ENCODE measurements at places on chromosomes 1 and 21.

DNA sequence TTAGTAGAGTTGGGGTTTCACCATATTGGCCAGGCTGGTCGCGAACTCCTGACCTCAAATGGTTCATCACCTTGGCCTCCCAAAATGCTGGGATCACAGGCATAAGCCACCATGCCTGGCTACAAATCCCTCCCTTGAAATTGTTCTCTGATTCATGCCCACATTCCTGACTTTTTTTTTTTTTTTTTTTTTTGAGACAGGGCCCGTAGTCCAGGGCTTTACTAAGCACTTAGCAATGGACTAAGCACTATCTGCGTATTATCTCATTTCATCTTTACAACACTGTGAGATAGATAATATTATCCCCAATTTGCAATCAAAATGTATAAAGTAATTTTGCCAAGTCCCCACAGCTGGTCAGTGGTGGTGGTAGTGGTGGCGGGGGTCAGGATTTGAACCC lies 58.9 kb downstream of the VWA5B1 start:
- no peak for DNase-seq
- no peak overlapping the region for H3K4me3 ChIP-seq
- H3K27ac ChIP-seq: no peak overlapping the region

- DNase-seq: no peak
- H3K4me1 ChIP-seq: peaks cover 7% of the 10 kb centered on the region
- no peaks in the 10 kb centered on the region for H3K36me3 ChIP-seq
- no peaks in the 10 kb centered on the region for H3K27me3 ChIP-seq
These were observed 404.0 kb downstream of the PRDM2 start for GRCh38 chr1:14103878-14104430.

- H3K4me3 ChIP-seq: no peak overlapping the region
- H3K27me3 ChIP-seq: no peaks in the 10 kb centered on the region
- H3K4me1 ChIP-seq: peaks cover 17% of the 10 kb centered on the region
- H3K27ac ChIP-seq: no peak overlapping the region
These were observed 38.5 kb downstream of the MRPL37 start for GRCh38 chr1:54238353-54239034.

GRCh38 chr1:214467078-214467585 lies 84.3 kb downstream of the PTPN14 start:
- H3K27ac ChIP-seq: no peak overlapping the region
- DNase-seq: no peak
- H3K4me3 ChIP-seq: no peak overlapping the region
- H3K27me3 ChIP-seq: no peaks in the 10 kb centered on the region

- H3K27ac ChIP-seq: peak overlapping the region; percentile 100
- H3K4me1 ChIP-seq: peaks cover 41% of the 10 kb centered on the region
- no peaks in the 10 kb centered on the region for H3K27me3 ChIP-seq
- no peak for DNase-seq
- H3K4me3 ChIP-seq: peak overlapping the region; percentile 81
These were observed 106.7 kb downstream of the SLC45A1 start for GRCh38 chr1:8424539-8425116.

- H3K27me3 ChIP-seq: peaks cover 13% of the 10 kb centered on the region
- H3K4me1 ChIP-seq: no peaks in the 10 kb centered on the region
- no peak overlapping the region for H3K27ac ChIP-seq
- DNase-seq: no peak
- H3K4me3 ChIP-seq: no peak overlapping the region
These were observed 44.5 kb upstream of the PRRX1 start for GRCh38 chr1:170619241-170620028.

DNA sequence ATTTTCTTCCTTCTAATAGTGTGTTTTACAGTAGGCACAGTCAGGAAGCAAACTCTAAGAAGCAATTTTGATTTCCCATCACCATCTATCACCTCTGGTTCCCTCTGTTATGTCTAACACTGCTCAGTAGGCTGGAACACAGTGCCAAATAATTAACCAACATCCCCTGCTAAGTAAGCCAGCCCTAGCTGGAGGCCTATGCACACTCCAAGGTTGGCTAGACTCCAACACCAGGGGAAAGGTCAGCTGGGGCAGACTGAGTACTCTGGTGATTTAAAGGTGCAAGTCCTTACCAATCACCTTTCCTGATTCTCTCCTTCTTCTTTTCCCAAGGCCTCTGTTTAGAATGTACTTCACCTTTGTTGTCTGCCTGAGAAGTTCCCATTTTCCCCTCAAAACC lies 46.5 kb upstream of the BEND5 start:
- no peak for DNase-seq
- no peak overlapping the region for H3K4me3 ChIP-seq
- H3K4me1 ChIP-seq: no peaks in the 10 kb centered on the region
- H3K27me3 ChIP-seq: peaks cover 22% of the 10 kb centered on the region

- H3K27me3 ChIP-seq: peaks cover 2% of the 10 kb centered on the region
- DNase-seq: peak; percentile 59
- H3K36me3 ChIP-seq: peaks cover 36% of the 10 kb centered on the region
- no peak overlapping the region for H3K27ac ChIP-seq
These were observed 62.1 kb downstream of the SLC66A1 start for GRCh38 chr1:19374083-19374801.

- no peak for DNase-seq
- H3K27ac ChIP-seq: no peak overlapping the region
These were observed 3.0 kb downstream of the SLC44A3 start for GRCh38 chr1:94823116-94823515.

DNA sequence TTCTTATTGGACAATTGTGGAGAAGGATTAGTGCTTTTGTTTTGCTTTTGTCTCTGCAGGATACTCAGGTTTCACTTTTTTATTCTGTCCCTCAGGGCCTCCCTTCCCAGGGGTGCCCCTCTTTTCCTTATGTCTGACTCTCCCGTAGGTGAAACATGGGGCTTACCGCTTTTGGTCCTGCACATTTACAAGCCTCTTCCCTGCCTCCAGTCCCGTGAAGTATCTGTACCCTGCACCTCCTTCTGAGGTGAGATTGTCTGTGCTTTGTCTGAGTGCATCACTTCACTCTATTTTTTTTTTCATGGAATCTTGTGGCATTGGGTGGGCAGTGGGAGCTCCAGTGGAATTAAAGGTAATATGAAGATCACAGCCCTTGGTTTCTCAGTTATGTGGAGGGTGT lies 758.1 kb upstream of the TPTE start:
- no peak overlapping the region for H3K4me3 ChIP-seq
- no peak overlapping the region for H3K27ac ChIP-seq
- no peaks in the 10 kb centered on the region for H3K4me1 ChIP-seq
- DNase-seq: no peak
- no peaks in the 10 kb centered on the region for H3K36me3 ChIP-seq

DNA sequence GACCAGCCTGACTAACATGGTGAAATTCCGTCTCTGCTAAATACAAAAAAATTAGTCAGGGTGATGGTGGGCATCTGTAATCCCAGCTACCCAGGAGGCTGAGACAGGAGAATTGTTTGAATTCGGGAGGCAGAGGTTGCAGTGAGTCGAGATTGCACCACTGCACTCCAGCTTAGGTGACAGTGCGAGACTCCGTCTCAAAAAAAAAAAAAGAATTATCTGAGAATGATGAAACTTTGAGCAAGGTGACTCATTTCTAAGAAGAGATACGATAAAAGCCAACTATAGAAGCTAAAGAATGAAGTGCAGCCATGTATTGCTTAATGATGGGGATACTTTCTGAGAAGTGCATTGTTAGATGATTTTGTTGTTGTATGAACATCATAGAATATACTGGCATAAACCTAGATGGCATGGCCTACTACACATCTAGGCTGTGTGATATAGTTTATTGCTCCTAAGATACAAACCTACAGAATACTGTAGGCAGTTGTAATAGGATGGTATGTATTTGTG lies 64.7 kb downstream of the SNRPE start:
- no peak for DNase-seq
- no peaks in the 10 kb centered on the region for H3K36me3 ChIP-seq
- no peaks in the 10 kb centered on the region for H3K4me1 ChIP-seq
- no peak overlapping the region for H3K27ac ChIP-seq

GRCh38 chr1:2556277-2556677 lies at the start of gene TNFRSF14:
Gene TNFRSF14 (plus strand): TSS chr1:2556371. CDS start chr1:2556665, 294 bp downstream.
- H3K4me1 ChIP-seq: peaks cover 24% of the 10 kb centered on the region
- H3K27me3 ChIP-seq: peaks cover 10% of the 10 kb centered on the region
- no peak within 1 kb of the TSS for H3K4me3 ChIP-seq
